Stimulated activated CD4-positive, alpha-beta T cell treated with anti-CD3 and anti-CD28 coated beads, Interleukin-1b, Interleukin-23, amount 100 ng/mL, for 4 hours (primary cell): ENCODE measurements at places on chromosomes 6 and 20.

- no peak for DNase-seq
These were observed 13.9 kb downstream of the FOXO3 start for GRCh38 chr6:108574457-108575141.

GRCh38 chr20:20227013-20227571, 140.8 kb upstream of the INSM1 start:
- no peak for DNase-seq

DNA sequence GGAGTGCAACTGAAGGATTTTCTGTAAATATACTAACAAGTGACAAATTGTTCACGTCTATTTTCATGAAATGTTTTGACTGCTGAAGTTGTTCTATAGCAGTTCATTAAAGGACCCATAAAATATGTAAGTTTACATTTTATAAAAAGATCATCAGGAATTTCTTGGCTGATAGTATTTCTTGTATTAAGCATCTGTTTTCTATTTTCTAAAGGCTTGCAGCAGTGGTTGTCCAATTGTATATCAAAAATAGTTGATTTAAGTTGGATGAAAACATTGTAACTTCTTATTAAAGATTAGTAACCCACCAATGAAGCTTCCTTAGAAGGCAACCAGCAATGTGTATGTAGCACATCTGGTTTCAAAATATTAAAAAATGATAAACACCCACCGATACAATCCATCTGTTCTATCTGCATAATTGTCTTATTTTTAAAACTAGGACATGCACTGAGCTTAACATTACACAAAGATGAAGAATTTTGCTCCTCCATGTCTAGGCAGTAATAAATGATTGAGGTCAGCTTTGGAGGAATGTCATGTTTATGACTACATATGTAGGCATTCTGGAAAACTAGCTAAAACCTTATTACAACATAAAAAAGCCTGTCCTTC, 301.3 kb upstream of the TCF21 start:
- no peak for DNase-seq

GRCh38 chr6:57087916-57088315, 2.1 kb upstream of the ZNF451 start:
- DNase-seq: no peak

DNA sequence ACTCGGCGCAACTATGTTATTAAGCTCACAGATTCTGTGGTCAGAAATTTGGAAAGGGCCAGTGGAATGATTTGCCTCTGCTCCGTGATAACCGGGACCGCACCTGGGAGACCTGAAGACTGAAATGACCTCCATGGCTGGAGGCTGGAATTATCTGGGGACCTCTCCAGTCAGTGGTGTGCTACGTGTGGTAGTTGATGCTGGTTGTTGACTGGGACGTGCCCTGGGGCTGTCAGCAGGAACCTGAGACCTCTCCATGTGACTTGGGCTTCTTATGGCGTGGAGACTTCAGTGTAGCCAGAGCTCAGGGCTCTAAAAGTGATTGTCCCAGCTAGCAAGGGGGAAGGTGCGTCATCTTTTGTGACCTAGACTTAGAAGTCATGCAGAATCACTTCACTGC, 50.3 kb downstream of the CHMP4B start:
- DNase-seq: no peak

DNA sequence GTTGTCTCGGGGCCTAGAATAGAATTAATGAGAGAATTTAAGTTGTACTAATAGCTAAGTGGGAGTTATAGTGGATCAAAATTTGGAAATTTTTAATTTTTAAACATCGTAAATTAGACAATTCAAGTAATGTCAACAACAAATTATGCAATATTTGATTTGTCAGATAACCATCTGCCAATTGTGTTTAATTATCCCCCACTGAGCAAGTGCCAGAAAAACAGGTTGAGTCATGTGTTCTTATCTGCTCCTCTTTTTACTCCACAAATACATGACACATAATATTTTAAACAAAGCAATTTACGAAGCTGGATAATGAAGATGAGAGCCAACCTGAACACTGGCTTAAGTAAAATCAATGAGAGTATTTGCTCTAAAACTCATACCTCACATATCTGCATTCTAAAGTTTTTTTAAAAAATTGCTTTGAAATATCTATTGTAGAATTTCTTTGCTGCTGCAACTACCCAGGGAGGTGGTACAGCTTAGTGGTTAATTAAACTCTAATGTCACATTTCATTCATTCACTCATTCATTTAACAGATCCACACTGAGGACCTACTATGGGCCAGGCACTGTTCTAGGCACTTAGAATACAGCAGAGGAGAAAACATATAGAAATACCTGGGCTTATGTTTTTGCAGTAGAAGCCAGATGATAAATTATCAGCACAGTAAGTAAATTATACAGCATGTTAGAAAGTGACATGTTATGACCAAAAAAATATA, 57.1 kb upstream of the MAP7 start:
- DNase-seq: no peak

DNA sequence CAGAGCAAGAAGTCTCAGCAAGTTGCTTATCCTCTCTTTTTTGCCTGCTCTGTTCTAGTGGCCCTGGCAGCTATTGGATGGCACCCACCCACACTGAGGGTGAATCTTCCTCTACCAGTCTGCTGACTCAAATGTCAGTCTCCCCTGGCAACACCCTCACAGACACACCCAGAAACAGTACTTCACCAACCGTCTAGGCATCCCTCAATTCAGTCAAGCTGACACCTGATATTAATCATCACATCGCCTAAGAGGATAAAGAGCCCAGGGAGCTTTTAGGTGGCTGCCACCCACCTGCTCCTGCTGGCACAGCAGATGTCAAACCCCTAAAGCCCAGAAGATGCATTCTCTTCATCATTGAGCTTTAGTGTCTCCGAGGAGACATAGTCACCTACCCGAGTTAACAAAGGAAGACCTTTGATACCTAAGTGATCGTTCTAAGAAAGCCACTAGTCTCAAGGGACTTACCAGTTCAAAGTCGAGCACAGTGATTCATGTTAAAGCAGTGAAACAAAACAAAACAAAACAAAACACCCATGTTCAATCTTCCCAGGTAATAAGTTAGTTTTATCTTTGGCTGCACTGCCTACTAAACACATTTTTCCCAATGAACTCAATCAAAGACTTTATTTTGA, 97.7 kb upstream of the KCNQ5 start:
- DNase-seq: no peak

DNA sequence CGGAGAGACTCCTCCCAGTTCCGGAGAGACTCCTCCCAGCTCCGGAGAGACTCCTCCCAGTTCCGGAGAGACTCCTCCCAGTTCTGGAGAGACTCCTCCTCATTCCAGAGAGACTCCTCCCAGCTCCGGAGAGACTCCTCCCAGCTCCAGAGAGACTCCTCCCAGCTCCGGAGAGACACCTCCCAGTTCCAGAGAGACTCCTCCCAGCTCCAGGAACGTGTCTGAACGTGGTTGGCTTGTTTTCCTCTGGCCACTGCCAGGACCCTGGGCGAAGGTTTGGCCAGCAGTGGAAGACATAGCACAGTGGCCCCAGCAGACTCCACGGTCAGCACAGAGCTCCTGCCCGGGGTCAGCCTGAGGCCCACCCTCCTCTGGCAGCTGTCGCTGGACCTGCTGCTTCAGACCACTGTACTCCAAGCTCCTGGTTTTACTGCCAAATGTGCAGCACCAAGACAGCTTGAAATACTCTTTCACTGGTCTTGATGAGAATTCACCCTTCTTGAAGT, 122.3 kb upstream of the AFDN start:
- DNase-seq: no peak

GRCh38 chr6:46419576-46420002, 71.7 kb downstream of the RCAN2 start:
- no peak for DNase-seq

DNA sequence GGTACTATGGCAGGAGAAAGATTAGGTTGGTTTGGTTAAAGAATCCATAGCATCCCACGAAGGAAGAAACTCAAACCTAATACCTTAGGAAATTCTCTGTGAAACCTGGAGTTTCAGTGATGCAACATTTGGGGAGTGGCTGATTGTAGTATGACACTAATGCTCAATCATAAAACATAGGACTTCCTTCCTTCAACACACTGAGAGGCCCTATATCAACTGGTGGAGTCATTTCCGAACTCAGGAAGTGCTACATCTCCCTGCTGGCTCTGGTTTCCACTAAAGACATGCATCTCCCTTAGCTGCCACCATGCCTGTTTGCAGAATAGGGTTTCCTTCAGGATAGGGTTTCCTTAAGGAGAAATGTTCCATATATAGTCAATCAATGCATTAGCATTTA, 5.2 kb upstream of the MANEA start:
- DNase-seq: no peak
